K562 (cell line): ENCODE measurements at places on chromosomes 1 and 21.
A peak's percentile ranks its signal among the peaks of the same experiment; 100 is the strongest.

GRCh38 chr1:221172841-221173240 is 293.6 kb downstream of the HLX start:
- no peak for DNase-seq

DNA sequence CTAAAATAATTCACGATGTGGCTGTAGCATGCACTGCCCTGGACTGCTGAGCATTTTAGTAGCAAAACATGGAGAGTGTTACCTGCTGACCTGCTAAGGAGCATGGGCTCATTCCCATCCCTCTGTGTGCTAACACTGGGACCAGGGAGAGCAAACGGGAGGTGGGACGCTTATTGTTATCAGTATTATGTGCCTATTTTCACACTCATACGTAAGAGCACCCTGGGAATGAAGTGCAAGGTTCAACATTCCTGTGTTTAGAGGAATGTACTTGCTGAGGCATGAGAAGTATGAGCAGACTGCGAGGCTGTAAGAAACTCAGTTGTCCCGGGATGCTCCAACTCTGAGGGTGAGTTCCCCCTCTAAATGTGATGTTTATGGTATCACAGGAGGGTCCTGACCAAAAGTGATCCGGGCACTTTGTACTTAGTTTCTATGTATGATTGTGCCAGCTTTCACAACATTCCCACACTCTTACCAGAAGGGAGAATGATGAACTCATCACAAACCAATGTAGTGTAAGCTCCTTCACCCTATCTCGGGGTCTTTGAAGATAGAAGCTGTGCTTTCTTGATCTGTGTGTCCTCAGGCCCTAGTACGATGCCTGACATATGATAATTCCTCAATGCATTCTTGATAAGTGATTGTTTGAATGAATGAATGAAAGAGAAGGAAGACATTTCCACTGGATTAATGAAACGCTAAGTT is 164.8 kb downstream of the KCNJ6 start:
- no peak for DNase-seq

GRCh38 chr1:113452921-113453770 is 62.8 kb downstream of the MAGI3 start:
- peak; percentile 40 for DNase-seq

GRCh38 chr1:198541737-198542136 is 1.3 kb upstream of the ATP6V1G3 start:
- DNase-seq, result no peak

GRCh38 chr1:46606255-46606965 is 2.3 kb upstream of the MKNK1 start:
- DNase-seq, result no peak

GRCh38 chr1:79648126-79648525 is 641.6 kb upstream of the ADGRL4 start:
- DNase-seq, result no peak

DNA sequence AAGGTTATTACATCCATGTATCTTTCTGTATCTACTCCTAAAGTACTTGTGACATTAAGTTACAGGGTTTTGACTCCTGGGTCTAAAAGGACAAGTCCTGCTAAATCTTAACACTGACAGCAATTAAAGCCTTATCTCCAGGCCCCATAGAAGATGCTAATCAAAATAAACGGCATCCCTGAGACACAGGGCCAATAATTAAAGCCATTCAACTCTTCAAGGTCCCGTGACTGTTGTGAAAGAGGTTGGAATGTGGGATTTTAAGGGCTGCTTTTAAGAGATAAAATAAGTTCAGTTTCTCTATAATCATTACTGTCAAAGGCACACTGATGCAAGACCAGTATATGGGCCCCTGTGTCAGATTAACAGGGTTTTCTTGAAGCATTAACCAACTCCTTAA is 8.3 kb downstream of the DNAI4 start:
- peak; percentile 36 for DNase-seq

DNA sequence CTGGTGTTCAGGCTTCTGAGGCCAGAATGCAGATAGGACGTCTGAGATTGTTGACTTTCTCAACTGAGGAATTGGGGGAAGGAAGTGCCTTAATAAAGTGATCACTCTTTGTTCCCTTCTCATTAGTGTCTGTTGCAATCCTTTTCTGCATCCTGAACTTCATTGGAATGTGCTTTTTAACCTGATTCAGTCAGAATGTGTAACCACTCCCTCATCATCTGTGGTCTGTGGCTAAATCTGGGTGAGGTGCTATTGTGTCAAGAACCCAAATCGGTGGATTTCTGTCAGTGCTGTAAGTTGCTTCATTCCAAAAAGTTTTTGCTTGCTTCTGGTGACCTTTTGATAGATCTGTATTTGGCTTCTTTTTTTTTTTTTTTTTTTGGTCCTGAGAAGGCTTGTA is 38.2 kb downstream of the ARID1A start:
- DNase-seq, result no peak

GRCh38 chr1:160665330-160666078 is 18.7 kb upstream of the SLAMF1 start:
- DNase-seq, result peak; percentile 89

GRCh38 chr1:30809514-30810263 is 52.1 kb upstream of the LAPTM5 start:
- peak; percentile 81 for DNase-seq

- no peak for DNase-seq
Measured at GRCh38 chr1:87197156-87197555, 131.5 kb upstream of the LMO4 start.

DNA sequence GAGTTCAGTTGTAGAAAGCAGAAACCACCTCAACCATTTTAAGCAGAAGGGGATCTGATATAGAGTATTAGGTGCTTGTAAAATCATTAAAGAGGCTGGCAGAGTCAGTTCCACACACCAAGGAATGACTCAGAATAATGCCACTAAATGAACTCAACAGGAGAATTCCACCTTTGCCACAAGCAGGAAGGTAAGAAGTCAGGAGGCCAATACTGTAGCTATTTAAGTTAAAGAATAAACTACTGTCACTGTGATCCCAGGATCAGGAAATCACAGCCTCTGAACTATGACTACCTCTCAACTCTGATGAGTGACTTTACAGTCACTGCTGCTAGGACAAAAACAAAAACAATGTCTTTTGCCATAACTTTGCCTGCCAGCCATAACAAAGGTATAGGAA is 52.5 kb upstream of the PRMT6 start:
- no peak for DNase-seq

DNA sequence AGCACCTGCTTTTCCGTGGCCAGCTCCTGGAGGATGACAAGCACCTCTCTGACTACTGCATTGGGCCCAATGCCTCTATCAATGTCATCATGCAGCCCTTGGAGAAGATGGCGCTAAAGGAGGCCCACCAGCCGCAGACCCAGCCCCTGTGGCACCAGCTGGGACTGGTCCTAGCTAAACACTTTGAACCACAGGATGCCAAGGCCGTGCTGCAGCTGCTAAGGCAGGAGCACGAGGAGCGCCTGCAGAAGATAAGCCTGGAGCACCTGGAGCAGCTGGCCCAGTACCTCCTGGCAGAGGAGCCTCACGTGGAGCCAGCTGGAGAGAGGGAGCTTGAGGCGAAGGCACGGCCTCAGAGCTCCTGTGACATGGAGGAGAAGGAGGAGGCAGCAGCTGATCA is 413 bp downstream of the UBL4B start:
- no peak for DNase-seq

- DNase-seq, result no peak
Measured at GRCh38 chr1:24190983-24191461, 3.9 kb upstream of the IFNLR1 start.

DNA sequence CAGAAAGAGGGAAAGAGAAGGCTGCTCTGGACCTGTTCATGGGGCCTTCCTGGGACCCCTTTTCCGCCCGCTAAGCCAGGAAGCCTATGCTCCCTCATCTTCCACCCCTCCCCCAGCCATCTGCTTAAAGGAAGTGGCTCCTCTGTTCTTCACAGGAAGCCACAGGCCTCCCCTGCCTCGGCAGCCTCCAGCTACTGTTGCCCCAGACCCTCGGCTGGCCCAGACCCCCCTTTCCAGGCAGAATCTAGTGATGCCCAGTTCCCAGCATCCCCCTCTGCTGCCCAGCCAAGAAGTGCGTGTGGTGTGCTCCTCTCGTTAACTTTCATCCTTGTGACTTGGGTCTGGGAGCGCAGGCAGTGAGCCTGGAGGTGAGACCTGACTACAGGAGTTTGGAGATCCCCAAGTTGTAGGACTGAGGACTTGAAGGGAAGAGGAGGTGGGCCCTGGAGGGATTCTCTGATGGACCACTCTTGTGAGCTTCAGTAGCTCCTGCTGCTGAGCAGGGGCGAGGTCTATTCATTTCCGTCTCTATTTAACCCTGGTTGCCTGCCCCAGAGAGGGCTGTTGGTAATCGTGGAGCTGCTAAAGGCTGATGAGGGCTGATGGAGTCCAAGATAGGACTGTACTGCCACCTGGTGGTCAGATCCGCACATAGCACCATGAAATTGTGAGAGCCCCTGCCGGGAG is 9.1 kb downstream of the IFI6 start:
- DNase-seq, result peak; percentile 91

GRCh38 chr1:80799457-80799856 is 1001.3 kb upstream of the ADGRL2 start:
- DNase-seq, result no peak

- no peak for DNase-seq
Measured at GRCh38 chr1:111110197-111110899, 29.5 kb downstream of the DRAM2 start.

DNA sequence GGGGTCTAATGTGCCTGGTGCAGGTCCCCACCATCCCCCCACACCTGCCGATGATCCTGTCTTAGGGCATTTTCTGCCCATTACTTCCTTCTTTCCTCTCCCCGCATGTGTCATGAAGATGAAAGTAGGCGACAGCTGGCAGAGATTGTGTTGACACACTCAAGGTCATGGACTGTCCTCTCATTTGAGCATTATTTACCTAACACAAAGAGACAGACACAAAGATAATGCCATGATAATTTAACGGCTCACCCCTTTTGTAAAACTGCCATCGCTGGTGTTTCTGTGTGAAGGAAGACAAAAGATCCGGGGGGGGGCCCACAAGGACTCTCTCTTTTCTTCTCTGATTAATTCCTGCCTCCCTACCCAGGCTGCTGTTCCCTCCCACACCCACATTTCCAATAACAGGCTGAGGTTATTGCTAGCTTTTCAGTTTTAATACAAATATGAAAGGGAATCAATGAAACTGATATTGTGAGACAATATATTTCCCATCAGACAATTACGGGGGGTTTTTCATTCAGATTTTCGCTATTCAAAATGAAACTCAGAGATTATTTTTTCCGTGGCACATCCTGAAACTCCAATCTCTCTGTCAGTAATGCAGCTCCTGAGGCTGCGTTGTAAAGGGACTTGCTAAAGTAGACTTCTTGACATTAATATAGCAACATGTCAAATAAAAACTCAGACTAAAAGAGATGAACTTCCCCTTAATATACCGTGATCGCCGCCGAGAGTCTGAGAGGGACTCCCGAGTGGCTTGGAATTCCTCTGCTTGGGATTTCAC is 561.1 kb downstream of the NPHP4 start:
- DNase-seq, result no peak

DNA sequence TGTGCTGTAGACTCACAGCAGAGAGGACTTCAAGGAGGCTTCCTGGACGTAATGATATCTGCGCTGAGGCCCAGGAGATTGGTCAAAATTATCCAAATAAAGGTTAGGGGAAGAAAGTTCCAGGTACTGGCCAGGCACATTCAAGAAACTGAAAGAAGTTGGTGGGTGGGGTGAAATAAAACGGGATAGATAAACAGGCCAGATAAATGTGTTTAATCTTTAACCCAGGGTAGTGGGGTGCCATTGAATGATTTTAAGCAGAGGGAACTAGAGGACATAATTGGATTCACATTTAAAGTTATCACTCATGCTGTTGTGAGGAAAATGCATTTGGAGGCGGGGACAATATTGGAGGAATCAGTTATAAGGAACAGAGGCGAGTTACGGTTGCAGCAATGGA is 134.7 kb downstream of the NR5A2 start:
- no peak for DNase-seq

GRCh38 chr1:246591958-246592357 is 25.7 kb downstream of the CNST start:
- no peak for DNase-seq

DNA sequence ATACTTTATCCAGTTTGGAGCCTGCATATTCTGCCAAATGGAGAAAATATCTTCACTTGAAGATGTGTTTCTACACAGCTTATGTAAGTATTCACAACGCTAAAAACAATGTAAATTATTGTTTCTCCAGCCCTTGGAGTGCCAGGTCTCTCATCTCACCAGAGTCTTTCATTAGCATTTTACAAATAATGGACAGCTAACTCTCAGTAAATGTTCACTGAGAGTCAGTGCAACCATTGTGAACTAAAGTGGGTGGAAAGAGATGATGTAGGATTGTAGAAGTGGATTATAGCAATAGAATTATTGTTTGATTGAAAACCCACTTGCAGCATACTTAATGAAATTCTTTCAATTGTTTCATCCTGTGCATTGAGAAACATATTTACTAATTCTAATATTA is 8.3 kb upstream of the FAM177B start:
- no peak for DNase-seq

GRCh38 chr1:243686159-243686558 is 163.9 kb downstream of the AKT3 start:
- DNase-seq, result no peak

DNA sequence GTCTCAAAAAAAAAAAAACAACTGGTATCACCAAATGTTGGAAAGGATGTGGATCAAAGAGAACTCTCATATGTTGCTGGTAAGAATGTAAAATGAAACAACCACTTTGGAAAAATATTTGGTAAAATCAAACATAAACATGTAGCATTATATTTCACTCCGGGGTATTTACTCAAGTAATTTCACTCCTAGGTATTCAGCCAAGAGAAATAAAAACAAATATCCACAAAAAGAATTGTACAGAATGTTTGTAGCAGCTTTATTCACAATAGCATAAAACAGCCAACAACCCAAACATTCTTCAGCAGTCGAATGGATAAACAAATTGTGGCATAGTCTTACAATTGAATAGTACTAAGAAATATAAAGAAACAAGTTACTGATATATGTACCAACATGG is 32.4 kb upstream of the ZSWIM5 start:
- DNase-seq, result no peak

- DNase-seq, result no peak
Measured at GRCh38 chr1:37519613-37520012, 5.0 kb upstream of the MEAF6 start.

DNA sequence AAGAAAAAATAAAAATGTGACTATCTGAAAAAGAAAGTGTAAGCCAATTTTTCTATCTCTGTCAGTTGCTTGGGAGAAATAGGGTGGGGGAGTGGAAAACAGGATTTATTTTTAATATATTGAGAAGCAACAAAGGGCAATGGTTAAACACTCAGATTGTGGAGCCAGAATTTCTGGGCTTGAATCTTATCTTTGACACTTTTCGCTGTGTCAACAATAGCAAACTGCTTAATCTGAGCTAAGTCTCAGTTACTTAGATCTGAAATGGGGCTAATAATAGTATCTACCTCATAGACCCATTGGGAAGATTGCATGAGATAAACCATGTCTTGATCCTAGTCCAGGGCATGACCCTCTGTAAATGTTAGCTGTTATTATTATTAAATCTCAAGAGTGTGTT is 468.1 kb downstream of the ADGRL2 start:
- DNase-seq, result no peak

GRCh38 chr1:112255080-112255479 is 140.9 kb upstream of the CTTNBP2NL start:
- no peak for DNase-seq
